ENCODE measurements at places on chromosomes 11 and 22. TPM values are rescaled to one million over a fixed set of nuclear protein-coding genes. Genes with fewer than 3 reads are reported as not detected.

Gene POU2F3
- polyA plus RNA-seq, result 0.16 TPM

Gene UBQLNL
- 0.09 TPM for polyA plus RNA-seq

Gene TBX1
- 0.52 TPM for polyA plus RNA-seq

Gene PRSS23
- 29.1 TPM for polyA plus RNA-seq

Gene MMP20
- polyA plus RNA-seq, result not detected

Gene LSP1
- 5.2 TPM for polyA plus RNA-seq

Gene MCAM
- polyA plus RNA-seq, result 517 TPM
